ENCODE measurements at places on chromosomes 4 and X.

- no peaks in the 10 kb centered on the region for H3K36me3 ChIP-seq
- H3K4me3 ChIP-seq = no peak overlapping the region
- H3K4me1 ChIP-seq = peaks cover 17% of the 10 kb centered on the region
- H3K27me3 ChIP-seq = peaks cover 17% of the 10 kb centered on the region
- DNase-seq = no peak
- no peak overlapping the region for H3K27ac ChIP-seq
These were observed 2.1 kb upstream of the PDE6B start for GRCh38 chr4:622996-623913.

DNA sequence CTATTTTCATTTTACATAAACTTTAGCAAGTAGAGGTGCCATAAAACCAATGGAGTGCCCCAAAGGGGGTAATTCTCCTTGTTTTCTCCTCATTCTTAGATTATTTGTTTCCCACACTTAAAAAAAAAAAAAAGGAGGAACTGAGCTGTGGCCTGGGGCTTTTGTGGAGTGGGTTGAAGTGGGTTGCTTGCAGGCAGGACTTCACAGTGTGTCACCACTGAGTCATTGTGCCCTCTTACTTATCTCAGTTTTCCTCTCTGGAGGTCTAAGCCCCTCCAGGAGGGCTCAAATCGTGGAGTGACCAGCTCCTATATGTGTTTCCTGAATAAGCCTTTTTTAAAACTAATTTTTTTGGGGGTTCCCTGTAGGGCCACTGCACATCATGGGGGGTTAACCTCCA is 69.0 kb downstream of the SLC16A2 start:
- no peaks in the 10 kb centered on the region for H3K36me3 ChIP-seq
- no peak overlapping the region for H3K27ac ChIP-seq
- H3K4me3 ChIP-seq = no peak overlapping the region

GRCh38 chr4:181853881-181854511 is 389.2 kb upstream of the TENM3 start:
- H3K27me3 ChIP-seq = no peaks in the 10 kb centered on the region
- no peak overlapping the region for H3K4me3 ChIP-seq
- DNase-seq = no peak
- no peak overlapping the region for H3K27ac ChIP-seq
- no peaks in the 10 kb centered on the region for H3K36me3 ChIP-seq

DNA sequence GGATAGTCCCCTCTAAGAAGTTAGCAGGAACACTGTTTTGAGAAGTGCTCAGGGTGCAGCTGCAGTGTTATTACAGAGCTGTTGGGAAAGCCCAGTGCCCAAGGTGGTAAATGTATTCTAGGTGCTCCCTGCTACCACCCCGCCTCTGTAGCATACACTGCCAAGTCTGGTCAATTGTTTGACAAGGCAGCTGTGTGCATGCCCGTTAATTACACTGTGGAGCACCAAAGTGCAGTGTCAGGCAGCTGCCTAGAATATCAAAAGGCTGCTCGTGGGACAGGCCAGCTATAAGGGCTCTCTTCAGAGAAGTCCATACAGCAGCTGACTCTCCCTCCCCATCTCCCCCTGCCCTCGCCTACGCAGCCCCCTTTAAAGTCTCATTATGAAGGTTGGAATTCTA is 99.9 kb upstream of the KLHL13 start:
- peaks cover 6% of the 10 kb centered on the region for H3K4me1 ChIP-seq
- no peak overlapping the region for H3K4me3 ChIP-seq
- peaks cover 17% of the 10 kb centered on the region for H3K27me3 ChIP-seq

GRCh38 chrX:153700376-153700945 is 12.7 kb downstream of the SLC6A8 start:
- H3K4me3 ChIP-seq = no peak overlapping the region
- H3K27me3 ChIP-seq = no peaks in the 10 kb centered on the region
- DNase-seq = no peak

GRCh38 chr4:1329408-1330371 is 17.3 kb upstream of the UVSSA start:
- H3K36me3 ChIP-seq = peaks cover 83% of the 10 kb centered on the region
- peaks cover 43% of the 10 kb centered on the region for H3K4me1 ChIP-seq
- H3K27me3 ChIP-seq = no peaks in the 10 kb centered on the region
- H3K27ac ChIP-seq = peak overlapping the region; percentile 88
- no peak overlapping the region for H3K4me3 ChIP-seq

- no peaks in the 10 kb centered on the region for H3K4me1 ChIP-seq
- H3K27me3 ChIP-seq = no peaks in the 10 kb centered on the region
- H3K27ac ChIP-seq = no peak overlapping the region
- H3K4me3 ChIP-seq = no peak overlapping the region
- no peak for DNase-seq
These were observed 64.3 kb upstream of the FTHL17 start for GRCh38 chrX:31136144-31136611.

Data from mesenchymal stem cell (in vitro differentiated cells and primary cell).